Activated CD8-positive, alpha-beta T cell treated with anti-CD3 and anti-CD28 coated beads, Interleukin-2, amount 10 ng/mL, durations not matched to agents 7 days and 5 days (primary cell): ENCODE measurements at places on chromosomes 2 and 18.

GRCh38 chr2:74100254-74101216, 47.2 kb downstream of the BOLA3 start:
- DNase-seq = no peak

DNA sequence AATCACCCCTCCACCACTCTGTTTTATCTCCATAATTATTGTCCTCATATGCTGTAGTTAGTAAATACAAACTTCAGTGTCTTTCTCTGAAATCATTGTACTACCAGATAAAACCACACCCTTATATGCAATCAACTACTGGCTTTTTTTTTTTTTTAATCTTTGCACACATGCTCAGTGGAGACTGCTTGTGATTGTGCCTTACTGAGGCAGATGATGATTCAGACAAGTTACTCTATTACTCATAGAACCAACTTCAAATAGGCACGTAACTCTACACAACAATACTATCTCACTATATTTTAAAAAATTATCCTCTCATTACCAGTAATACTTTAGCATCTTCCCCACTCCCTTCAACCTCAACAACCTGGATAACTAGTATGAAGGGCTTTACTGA, 1278.4 kb upstream of the PIK3C3 start:
- DNase-seq = no peak

GRCh38 chr2:7800031-7800430, 881.8 kb upstream of the ID2 start:
- DNase-seq = no peak

GRCh38 chr18:14974576-14974975, 226.6 kb downstream of the ANKRD30B start:
- no peak for DNase-seq

GRCh38 chr18:68467957-68468356, 247.0 kb downstream of the TMX3 start:
- peak; percentile 21 for DNase-seq

- peak; percentile 83 for DNase-seq
These were observed 154.6 kb downstream of the CCDC74A start for GRCh38 chr2:131682122-131682944.

GRCh38 chr2:163934131-163934530, 198.3 kb upstream of the FIGN start:
- DNase-seq = no peak

GRCh38 chr2:58427572-58428095, 186.5 kb upstream of the FANCL start:
- peak; percentile 22 for DNase-seq

GRCh38 chr2:105100046-105100840, 62.4 kb downstream of the MRPS9 start:
- no peak for DNase-seq

GRCh38 chr2:46074501-46074900, 222.7 kb upstream of the EPAS1 start:
- no peak for DNase-seq

DNA sequence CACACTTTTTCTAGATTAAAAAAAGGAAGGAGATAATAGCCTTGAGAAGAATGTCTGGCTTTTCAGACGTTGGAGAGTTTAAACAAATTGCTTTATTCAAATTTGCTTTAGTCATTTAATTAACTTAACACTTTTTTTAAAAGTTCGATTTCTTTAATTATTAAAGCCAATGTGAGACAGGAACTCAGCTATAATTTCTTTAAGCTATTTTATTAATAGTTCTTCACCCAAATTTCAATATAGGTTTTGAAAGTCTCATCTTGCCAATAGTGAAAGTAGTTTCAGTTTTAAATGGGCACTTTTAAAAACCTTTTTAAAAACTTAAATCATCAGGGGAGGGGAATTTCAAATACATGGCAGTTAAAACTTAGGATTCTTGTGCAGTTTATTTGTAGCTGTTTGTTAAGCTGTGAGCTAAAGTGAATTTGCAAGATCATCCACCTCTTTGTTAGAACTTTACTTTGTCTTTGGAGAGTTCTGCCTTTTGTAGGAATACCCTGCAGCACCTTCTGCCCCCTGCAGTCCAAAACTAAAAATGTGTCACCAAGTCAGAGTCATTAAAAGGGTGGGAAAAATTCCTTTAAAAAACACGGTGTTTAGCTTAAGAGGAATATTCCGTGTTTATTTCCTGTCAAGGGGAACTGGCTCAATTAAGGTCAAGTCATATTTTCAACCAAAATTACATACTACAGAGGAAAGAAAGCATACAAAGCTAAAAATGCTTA, 4.6 kb downstream of the TGIF1 start:
- DNase-seq = peak; percentile 62

GRCh38 chr2:153235516-153235915, 243.0 kb downstream of the RPRM start:
- peak; percentile 78 for DNase-seq

GRCh38 chr18:34990597-34990996, 50.6 kb upstream of the MAPRE2 start:
- no peak for DNase-seq

- no peak for DNase-seq
These were observed 24.2 kb upstream of the SCYGR1 start for GRCh38 chr2:227411990-227412350.

DNA sequence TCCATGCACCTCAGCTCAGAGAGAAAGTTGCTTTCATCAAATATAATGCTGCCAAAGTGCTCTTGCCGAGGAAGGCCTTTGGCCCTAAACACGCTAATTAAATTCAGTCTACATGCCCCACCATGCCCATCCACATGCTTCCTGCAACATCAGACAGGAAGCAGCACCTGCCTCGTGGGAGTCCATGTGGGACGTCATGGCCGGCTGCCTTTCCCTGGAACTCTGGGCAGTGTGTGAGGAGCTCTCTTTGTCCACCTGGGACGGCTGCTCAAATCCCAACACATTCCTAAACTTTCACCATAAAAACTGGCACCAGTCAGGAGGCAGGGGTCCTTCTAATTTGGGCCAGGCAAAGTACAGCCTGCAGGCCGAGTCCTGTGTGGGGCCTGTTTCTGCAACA, 23.1 kb downstream of the FAM178B start:
- DNase-seq = no peak

DNA sequence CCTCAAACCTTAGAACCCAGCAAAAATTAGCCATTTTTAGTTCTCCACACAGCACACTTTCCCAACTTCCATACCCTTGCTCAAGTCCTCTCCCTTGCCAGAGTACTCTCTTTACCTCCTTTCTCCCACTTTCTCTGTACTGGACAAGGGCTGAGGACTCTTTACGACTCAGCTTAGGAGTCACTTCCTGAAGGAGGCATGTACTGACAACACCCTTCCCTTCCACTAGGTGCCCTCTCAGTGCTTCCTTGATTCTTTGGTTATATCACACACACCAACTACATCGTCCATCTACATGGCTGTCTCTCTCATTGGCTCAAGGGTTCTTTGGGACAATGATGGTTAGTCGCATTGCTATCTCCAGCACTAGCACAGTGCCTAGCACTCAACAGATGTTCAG, 5.2 kb upstream of the C18orf63 start:
- DNase-seq = peak; percentile 37

DNA sequence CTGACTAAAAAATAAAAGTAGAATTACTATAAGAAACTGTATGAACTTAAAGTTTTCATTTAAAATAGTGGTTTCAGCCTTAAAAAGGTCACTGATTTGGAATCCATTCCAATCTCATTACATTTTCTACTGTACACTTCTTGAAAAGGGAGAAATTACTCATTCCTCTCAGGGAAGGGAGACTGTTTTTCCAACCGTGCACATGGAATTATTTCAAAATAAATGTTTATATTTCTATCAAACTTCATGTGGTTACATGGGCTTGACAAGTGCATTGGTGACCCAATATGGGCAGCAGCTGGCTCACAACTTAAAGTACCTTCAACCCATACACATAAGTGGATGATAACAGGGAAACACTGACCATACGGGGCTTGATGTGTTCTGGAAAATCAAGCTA, 324.5 kb upstream of the THUMPD2 start:
- DNase-seq = no peak

DNA sequence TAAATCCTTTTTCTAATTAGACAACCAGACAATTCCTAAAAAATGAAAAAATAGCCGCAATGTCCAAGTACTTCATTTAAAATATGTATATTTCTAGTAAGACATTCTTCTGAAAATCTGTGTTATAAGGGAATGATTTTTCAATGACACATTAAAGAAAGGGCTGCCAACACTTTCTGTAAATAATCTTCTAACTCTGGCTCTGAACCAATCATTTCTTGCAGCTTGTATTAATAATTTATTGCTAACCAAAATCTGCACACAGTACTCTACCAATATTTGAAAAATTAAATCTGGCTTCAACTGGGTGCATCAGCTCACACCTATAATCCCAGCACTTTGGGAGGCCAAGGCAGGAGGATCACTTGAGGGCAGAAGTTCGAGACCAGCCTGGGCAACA, 8.3 kb downstream of the NFU1 start:
- DNase-seq = no peak

DNA sequence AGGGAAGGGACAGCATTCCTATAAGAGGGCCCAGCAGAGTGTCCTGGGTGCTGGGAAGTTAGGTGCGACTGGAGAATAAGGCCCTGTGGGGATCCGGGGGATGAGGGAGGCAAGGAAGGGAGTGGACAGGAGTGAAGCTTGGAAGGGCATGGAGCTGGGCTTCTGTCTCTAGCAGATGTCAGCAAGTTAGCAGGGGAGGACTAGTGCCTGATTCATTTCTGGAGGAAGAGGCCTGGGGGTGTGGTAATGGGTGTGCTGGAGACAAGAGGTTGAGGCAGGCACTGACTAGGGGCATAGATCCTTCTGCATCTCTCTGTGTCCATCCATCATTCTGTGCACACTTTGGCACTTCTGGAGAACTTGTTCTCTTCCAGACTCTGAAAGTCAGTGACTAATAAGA, 134.7 kb downstream of the ACOXL start:
- DNase-seq = no peak

- no peak for DNase-seq
These were observed 20.5 kb upstream of the ITSN2 start for GRCh38 chr2:24380820-24381219.

- DNase-seq = no peak
These were observed 15.7 kb downstream of the CTDP1 start for GRCh38 chr18:79695269-79695668.

GRCh38 chr18:48950536-48951447, at the start of gene SMAD7:
TSS of gene SMAD7 (minus strand) at chr18:48950965. CDS start at chr18:48950424, 541 bp downstream.
- no peak for DNase-seq

DNA sequence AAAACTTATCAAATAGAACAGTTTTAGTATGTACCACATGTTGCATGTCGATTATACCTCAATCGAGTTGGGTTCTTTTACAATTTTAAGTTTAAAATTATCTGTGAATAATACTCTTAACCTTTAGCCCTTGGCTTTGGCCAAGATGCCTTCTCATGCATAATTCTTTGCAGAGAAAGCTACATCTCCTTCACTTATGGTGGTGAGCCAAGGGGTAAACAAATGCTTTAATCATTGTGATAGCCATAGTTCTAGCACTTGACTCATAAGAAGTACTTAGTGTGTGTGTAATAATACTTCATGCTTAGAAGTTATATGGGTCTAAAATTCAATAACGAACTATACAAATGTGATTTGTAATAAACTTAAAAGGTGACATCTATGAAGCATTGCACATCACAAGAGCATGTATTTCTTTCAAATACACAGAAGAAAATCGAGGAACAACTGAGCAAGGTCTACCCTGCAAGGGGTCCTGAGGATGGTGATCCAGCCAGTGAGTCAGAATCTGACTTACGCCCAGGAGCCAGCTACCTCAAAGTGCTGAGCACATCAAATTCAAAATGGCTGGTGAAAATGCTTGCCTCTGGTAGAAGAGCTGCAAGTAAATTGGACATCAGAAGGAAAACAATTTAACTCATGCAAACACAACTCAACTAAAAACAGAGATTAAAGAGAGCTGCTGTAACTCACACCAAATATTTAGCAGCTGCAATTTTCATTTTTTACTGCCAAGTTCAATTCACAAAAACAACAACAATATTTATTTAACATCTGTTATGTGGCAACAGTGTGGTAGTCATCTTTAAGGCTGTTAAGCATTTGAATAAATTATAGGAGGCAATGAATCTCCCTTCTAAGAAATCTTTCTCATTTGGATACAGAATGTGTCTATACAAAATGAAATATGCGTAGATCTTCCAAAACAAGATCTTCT, 23.8 kb upstream of the TTC39C start:
- no peak for DNase-seq

- no peak for DNase-seq
These were observed 66.2 kb downstream of the BMP10 start for GRCh38 chr2:68805025-68805424.

GRCh38 chr18:51569153-51569552, 371.7 kb upstream of the MEX3C start:
- DNase-seq = no peak

GRCh38 chr2:240298803-240299709, 136.4 kb upstream of the GPC1 start:
- peak; percentile 15 for DNase-seq

DNA sequence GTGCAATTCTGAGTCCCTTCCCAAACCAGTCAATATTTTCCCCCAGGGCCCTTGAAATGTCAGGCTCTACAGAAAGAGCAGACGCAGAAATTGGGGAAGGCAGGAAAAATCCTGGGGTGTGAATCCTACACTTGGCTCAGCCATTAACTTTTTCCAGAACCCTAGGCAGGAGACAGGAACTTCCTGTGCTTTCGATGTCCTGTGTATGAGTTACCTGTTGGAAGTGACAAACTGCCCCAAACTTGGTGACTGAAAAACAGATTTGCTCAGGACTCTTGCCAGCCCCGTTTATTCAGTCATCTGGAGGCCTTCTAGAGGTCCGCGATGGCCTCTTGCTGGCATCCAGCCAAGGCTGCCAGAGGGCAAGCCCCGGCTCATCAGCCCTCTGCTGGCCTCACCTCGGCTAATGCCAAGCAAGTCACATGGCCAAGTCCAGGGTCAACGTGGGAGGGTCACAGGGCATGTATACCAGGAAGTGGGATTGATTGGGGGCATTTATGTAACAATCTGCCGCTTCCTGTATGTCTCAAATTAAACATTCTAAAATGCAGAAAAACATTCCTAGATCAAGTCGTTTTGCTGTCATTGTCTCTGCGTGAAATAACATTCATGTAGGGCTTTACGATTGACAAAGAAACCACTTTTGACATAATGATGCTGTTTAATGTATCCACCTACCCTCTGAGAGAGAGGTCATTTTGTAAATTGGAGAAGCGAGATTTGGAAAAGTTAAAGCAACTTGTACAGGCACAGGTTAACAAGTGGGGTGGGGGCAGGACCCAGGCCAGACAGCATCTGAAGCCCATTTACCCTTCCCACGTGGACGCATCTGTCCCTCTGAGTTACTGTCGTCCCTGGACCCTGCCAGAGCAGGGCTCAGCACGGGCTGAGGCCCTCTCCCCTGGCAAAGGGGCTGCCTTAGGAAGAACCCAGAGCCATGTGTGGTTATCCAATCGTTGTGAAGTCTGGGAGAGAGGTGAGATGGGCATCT, 179.4 kb downstream of the INHBB start:
- DNase-seq = no peak

- no peak for DNase-seq
These were observed 74.2 kb downstream of the MBD2 start for GRCh38 chr18:54150226-54150625.

DNA sequence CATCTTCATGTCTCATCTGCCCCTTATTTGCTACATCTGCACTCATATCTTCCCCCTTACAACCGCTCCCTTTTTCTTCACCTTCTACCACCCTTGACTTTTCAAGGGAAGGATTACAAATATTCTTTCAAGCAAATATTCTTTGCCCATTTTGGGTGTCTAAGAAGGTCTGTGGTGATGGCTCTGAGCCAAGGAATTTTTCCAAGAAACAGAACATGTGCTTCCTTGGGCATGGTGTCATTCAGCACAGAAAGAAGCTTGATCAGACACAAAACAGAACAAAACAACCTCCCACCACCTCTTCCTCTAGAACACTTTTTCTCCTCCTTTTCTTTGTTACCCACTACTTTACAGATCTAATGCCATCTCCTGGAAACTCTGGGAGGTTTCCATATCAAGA, 313.7 kb downstream of the SATB2 start:
- no peak for DNase-seq
